Activated CD4-positive, alpha-beta T cell treated with anti-CD3 and anti-CD28 coated beads for 1 hour (primary cell): ENCODE measurements at places on chromosomes 3 and 15.

DNA sequence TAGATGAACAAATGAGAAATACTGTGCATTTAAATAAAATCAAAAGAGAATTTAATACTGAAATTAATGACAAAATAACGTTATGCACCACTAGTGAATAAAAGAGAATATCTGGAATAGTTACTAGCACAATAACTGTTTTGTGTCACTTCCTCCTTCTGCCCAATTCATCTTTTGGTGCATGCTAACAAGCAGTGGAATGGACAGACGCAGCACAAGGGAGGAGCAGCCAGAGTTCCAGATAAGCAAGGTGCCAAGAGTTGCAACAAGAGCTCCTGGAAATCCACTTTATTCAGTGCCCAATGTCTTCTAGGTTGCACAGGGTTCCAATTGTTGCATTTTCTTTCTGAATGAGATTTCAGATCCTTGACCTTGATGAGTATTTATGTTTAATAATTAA, 66.5 kb upstream of the PLXND1 start:
- no peak for DNase-seq

- DNase-seq = no peak
Observed at GRCh38 chr3:121295979-121296378, 249.8 kb downstream of the POLQ start.

DNA sequence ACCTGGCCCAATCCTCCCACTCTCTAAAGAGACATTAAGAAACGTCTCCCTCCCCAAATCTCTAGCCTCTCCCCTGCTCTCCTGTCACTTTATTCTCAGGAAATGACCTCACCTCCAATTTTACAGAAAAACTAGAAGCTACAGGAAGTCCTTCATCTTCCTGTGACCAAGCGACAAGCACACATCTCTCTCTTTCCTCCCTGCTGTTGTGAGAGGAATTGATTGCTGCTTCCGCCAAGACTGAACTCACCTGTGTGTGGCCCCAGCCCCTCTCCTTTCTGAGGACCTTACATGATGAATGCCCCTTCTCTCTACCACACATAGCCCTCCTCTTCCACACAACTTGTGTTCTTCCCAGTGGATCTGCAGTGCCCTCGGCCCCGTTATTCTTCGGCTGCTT, 18.2 kb downstream of the DNAJB8 start:
- no peak for DNase-seq

DNA sequence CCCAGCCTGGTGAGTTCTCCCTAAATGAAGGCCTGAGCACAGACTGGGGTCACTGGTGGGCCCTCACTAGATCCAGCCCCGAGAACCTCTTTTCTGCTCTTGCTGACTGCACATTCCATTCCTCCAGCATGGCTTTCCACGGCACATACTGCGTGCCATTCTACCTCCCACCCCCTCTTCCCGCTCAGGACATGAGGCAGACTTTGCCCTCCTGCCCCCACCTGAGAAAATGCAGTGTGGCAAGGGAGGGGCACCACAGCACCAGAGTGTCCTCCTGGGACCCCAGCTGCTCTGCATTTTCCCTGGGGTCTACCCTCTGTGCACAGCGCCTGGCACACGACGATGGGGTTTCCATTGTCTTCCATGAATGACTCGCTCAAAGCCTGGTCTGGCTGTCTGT, 6.1 kb upstream of the SLCO2A1 start:
- no peak for DNase-seq

DNA sequence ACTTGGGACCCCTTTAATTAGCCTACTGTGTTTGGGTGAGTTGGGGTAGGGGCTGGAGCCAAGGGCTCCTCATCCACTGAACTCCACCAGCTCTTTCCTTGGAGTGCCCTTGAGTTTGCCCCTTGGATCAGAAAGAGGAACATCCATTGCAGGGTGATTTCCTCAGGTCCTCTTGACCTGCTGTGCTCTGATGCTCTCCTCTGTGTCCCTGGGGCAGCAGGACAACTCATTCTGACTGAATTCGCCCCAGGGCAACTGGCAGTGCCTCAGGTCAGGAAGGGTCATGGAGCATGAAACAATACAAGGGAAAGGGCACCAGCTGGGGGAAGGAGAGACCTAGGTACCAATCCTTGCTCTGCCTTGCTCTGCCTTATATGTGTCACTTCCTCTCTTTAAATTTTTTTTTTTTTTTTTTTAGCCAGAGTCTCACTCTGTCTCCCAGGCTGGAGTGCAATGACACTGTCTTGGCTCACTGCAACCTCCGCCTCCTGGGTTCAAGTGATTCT, 47.8 kb downstream of the BSN start:
- no peak for DNase-seq

GRCh38 chr15:24054547-24055245, 367.6 kb upstream of the NDN start:
- DNase-seq = no peak

GRCh38 chr3:124617177-124617576, 113.1 kb upstream of the UMPS start:
- DNase-seq = no peak

DNA sequence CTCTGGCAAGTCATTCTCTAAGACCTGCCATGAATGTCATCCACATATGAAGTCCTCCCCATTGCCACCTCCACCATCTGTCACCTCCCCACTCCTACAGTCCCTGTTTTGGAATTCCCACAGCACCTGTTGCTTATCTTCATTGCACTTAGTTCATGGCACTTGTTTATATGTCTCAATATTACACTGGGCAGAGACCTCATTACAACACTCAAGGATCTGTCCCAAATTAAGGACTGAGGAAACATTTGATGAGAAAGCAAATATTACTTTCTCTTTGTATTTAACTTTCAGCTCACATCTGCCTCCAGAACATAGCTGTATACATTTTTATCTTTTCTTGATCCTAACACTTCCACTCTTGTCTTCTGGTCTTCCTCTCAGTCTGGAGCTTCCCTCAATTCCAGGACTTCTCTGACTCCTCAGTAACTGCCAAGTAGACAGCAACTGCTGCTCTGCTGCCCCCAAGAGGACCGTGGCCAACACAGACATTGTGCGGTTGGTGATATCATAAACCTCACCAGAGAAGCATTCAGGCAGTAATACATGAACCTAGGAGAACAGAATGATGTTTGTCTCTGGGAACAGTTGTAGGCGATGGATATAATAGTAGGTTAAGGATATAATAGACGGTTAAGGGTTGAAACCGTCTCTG, 45.0 kb upstream of the FGF12 start:
- DNase-seq = no peak

- no peak for DNase-seq
Observed at GRCh38 chr3:140972833-140973232, 31.2 kb downstream of the SLC25A36 start.

- DNase-seq = no peak
Observed at GRCh38 chr15:80570553-80570952, 124.6 kb upstream of the ABHD17C start.

DNA sequence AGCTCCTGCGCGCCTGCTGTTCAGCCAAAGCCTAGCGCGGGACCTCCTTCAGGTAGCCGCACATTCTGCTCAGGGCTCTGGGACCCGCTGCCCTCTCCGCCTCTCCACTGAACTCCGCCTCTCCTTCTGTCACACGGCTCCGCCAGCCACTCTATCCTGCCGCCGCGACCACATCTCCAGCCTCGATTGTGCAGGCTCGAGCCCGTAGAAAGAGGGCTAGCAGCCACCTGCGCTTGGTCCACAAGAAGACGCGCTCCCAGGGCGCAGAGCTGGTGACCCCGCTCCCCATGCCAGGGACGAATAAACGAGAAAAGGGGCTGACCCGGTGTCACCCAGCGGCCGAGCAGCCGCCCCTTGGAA, 1.1 kb upstream of the VIPR1 start:
- no peak for DNase-seq

DNA sequence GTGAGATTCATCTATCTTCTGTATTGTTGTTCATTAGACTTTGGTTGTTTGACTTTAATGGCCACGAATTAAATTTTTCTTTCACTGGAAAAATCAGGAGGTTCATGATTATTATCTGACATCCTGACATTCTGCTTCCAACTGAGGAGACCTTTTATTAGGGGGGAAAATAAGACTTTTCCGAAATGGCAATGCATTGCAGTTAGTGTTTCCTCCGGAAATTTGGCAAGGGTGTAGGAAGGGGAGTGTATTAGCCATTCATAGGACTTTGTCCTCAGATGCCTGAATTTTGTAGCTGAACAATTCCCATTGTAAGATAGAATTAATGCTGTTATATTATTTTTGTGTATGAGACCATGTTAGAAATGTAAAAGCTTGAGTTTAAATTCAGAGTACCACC, 450.6 kb upstream of the TGFBR2 start:
- DNase-seq = no peak

DNA sequence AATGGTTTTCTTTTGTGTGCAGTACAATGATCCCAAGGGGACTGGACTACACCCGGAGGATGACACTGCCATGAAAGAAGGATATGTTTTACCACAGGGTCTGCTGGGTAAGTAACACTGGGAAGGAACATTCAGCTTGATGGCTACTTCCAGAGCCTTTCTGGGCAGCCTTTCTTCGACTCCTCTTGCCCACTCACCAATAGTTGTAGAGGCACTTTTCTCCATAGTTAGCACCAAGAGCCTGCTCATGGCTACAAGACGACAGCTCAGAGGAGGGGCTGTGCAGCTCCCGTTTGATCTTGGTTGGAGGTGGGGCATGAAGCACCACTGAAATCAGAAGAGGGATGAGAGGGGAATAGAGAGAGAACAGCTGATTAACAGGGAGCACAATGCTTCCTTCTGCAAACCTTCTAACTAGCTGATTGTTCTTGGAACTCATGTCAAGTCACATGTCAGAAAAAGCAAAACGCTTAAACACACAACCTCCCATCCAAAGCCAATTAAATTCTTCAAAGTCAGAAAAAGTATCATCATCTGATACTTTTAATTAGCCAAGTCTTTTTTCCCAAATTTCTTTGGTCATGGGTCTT, 27.9 kb downstream of the ETV5 start:
- DNase-seq = no peak

GRCh38 chr15:63887630-63888029, 53.9 kb upstream of the HERC1 start:
- DNase-seq = no peak

DNA sequence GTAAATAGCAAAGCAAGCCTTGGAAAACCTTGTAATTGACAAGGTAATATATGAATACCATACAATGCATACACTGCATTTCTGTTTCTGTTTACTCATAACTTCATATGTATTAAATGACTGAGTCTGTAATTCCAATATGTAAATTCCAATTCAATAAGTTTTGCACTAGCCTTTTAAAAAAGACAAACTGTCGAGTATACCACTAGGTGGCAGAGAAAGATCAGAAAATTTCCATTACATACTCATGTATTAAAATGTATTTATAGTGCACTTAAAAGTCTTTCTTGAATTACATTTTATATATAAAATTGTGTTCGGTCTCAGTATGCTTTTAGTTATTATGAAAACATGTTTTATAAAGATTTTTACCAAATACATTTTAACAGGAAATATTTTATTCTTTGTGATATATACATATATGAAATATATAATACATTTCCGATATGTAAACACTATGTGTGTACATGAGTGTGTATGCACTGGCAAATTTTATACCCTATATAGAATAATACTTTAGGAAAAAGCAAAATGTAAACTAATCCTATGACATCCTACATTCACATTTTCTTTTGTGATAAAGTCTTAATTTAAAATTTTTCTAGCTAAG, 216.8 kb downstream of the VGLL3 start:
- DNase-seq = no peak

DNA sequence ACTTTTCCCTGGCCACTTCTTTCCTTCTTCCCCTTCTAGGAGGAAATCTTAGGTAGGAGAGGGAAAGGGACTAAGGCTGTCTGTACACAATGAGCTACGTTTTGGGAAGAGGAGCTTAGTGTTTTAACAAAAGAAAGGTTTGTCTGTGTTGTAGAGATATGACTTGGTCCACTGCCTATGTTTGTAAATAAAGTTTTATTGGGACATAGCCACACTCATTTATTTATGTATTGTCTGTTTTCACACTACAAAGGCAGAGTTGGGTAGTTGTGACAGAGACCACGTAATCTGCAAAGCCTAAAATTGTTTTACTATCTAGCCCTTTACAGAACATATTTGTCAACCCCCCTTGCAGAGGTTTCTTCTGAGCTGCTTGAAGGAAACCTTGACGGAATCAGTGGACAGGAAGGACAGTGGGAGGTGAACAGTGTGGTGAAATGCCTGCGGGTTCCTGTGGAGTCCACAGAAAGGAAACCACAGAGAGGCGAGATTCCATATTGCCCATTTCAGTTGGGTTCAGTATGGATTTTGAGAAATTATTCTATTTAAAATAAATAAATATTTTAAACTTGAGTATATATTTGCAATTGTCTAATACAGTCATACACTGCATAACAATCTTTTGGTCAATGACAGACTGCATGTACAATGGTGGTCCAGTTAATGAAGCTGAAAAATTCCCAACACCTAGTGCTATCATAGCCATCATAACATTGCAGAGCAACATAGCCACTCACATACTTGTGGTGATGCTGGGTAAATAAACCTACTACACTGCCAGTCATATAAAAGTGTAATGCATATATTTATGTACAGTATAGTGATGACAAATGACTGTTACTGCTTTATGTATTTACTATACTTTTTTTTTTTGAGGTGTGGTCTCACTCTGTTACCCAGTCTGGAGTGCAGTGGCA, 157.9 kb upstream of the NUDT16 start:
- DNase-seq = no peak

- no peak for DNase-seq
Observed at GRCh38 chr3:64501298-64501906, 186.4 kb downstream of the ADAMTS9 start.

DNA sequence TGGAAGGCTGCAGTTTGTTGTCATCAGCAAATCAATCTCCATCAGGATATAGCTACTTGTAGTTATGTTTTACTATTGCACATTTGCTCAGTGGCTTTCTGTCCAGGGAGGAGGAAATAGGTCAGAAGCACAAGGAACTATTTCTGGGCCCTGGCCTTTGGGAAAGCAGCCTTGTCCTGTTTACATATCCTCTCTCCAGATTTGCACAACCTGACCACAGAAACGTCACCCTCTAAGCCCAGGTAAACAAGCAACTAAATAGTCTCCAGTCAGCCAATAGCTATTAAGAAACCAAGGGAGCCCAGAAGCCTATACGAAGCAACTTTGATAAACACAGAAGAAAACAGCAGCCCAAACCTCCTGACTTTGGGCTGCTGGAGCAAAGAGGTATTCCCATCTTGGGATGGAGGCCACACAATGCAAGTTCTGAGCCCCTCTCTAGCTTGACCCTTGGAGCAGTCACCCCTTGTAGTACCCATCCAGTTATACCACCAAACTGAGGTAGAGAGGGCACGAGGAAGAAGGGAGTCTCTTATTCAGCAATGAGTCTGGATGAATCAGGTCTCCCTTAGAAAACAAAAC, 2.3 kb upstream of the FEM1B start:
- no peak for DNase-seq
